RKO (cell line): ENCODE measurements at places on chromosomes 5 and 9.
A peak's percentile ranks its signal among the peaks of the same experiment; 100 is the strongest.

DNA sequence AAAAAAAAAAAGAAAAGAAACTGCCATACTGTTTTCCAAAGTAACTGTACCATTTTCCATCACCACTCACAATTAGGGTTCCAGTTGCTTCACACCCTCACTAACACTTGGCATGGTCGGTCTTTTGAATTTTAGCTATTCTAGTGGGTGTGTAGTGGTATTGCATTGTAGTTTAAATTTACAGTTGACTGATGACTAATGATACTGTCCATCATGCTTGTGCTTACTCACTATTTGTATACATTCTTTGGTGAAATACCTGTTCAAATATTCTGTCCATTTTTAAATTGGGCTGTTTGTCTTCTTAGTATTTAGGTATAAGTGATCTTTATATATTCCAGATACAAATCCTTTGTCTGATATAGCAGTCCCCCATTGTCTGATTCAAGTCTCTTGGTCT lies 36.2 kb upstream of the ZNF169 start:
- peak; percentile 65 for DNase-seq

GRCh38 chr5:95878417-95879323 lies 56.1 kb upstream of the GLRX start:
- no peak for DNase-seq

DNA sequence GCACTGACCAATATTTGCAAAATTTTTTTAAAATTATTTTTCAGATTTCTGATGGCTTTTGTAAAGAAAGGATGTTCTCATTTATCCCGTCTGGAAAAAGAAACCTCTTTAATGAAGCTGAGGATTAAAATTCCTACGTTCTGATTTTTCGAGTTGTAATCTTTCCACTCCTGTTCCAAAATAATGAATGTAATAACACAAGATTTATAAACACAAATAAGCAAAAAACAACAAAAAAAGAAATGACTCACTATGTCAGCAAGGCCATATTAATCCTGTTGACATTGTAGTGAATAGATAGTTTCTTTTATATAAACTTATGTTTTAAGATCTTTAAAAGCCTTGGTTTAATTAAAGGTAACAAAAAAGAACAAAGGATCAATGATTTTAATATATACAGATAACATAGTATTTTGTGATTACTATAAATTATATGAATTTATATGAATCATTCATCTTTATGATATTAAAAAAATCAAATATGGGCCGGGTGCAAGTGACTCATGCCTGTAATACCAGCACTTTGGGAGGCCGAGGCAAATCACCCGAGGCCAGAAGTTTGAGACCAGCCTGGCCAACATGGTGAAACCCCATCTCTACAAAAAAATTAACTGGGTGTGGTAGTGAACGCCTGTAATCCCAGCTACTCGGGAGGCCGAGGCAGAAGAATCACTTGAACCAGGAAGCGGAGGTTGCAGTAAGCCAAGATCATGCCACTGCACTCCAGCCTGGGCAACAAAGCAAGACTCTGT lies 336.6 kb upstream of the DAB2 start:
- no peak for DNase-seq

- DNase-seq: no peak
These were observed 2.5 kb downstream of the IRX2 start for GRCh38 chr5:2748861-2749513.

DNA sequence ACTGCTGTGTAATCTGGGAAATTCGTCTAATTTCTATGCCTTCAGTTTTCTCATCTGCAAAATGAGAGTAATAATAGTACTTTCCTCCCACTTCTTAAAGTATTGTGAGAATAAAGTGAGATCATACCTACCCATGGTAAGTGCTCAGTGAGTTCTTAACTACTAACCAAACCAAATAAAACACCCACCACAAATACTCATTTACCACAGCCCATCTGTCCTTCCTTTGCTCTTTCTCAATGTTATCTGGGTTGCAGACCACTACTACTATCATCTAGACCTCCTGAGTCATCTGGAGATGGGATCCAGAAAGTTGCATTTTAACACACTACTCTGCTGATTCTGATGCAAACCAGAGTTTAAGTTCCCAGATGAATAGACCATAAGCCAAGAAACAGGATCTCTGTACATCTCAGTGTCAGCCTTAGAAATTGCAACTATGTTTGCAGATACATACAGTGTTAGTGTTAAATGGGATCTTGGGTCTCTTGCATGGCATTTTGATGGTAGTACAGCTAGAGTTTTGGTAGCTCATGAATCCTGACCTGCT lies 105.4 kb upstream of the ATP10B start:
- DNase-seq: no peak

- DNase-seq: no peak
These were observed 53.2 kb downstream of the USP20 start for GRCh38 chr9:129888293-129889121.

DNA sequence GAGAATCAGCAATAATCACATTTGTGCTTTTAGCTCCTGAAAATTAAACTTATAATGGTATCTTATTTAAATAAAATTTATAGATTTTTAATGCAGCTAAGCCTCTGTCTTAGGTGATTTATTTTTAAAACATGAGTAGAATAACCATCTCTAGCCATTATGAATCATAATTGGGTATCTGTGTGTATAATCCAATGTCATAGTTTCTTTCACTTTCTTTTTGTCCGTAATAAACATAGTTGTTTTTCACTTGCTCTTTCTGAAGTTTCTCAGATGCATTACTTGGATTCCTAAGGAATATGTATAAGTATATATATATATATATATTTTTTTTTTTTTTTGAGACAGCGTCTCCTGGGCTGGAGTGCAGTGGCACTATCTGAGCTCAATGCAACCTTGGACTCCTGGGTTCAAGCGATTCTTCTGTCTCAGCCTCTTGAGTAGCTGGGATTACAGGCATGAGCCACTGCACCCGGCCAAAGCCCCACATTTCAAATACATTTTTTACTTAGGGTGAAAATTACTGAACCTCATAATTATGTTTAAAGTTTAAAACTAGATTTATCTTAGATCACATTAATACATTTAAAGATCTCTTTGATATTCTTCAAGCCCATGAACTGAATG lies 377.1 kb downstream of the PRDM9 start:
- DNase-seq: peak; percentile 51

DNA sequence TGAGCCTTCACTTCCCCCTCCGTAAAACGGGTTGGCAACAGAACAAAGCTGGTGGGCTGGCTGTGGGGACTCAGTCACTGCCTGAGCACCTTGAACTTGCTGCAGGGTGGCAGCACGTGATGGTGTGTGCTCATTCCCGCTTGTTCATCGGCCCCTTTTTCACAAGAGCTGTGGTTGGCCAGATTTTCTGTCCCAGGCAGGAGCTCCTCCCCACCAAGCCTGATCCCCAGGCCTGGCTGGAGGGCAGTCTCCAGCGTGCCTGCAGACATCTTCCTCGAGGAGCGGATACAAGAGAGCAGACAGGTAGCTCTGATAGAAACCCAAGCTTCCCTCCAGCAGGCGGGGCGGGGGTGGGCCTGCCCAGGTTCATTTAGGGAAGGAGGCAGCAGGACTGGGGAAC lies 61.9 kb upstream of the ORM1 start:
- no peak for DNase-seq

- DNase-seq: no peak
These were observed 595.6 kb downstream of the RAB3C start for GRCh38 chr5:59178482-59178881.

GRCh38 chr9:37983381-37984067 lies 79.6 kb upstream of the SLC25A51 start:
- no peak for DNase-seq

GRCh38 chr5:136308212-136308795 lies 57.0 kb downstream of the TRPC7 start:
- DNase-seq: no peak

GRCh38 chr9:123486431-123486830 lies 130.4 kb downstream of the CRB2 start:
- DNase-seq: no peak

GRCh38 chr5:71697967-71698366 lies 21.1 kb upstream of the CARTPT start:
- DNase-seq: no peak

DNA sequence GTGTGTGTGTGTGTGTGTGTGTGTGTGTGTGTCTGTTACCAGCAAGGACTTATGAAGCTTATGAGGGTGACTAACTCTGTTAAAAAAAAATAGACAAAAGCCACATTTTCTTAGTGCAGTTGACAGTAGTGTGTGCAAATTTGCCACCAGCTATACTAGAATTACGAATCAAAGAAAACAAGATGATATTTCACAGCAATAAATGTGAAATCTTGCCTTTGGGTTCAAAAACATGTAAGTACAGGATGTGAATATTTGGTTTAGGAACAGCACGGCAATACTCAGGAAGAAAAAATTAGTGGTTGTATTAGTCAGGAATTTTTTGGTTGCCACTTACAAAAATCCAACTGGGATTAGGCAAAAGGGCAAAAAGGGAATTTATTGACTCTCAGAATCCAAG lies 117.4 kb downstream of the NPR3 start:
- no peak for DNase-seq

- DNase-seq: no peak
These were observed 2.1 kb downstream of the RXRA start for GRCh38 chr9:134328341-134328840.

- DNase-seq: no peak
These were observed 167.7 kb upstream of the MRPS30 start for GRCh38 chr5:44640945-44641456.

DNA sequence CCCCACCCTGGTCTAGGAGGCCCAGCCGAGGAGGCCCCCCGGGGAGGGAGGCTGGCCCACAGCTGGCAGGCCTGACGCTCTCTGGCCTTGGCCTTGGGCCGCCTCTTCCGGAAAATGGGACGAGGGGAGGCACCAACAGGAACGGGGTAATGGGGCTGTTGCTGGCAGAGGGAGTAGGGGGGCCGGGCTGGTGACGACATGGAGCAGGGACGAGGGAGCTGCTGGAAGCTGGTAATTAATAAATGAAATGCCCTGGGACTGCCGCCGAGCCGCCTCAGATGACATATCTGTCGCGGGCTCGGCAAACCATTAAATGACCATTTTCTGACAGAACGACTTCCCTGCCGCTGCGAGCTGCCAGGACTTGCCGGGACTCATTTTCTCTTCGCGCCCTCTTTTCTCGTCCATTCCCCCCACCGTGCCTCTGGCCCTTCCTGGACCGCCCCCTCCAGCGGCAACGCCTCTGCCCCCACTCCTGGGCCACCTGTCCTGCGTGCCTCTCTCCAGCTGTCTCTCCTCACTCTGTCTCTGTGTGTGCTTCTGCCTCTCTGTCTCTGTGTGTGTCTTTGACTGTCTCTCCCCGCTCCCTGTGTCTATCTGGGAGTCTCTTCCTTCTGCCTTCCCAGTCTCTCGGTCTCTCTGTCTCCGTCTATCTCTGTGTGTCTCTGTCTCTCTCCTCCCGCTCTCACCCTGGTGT lies 215.7 kb downstream of the PAX5 start:
- DNase-seq: no peak

GRCh38 chr9:69532396-69532795 lies 139.8 kb downstream of the APBA1 start:
- DNase-seq: no peak

DNA sequence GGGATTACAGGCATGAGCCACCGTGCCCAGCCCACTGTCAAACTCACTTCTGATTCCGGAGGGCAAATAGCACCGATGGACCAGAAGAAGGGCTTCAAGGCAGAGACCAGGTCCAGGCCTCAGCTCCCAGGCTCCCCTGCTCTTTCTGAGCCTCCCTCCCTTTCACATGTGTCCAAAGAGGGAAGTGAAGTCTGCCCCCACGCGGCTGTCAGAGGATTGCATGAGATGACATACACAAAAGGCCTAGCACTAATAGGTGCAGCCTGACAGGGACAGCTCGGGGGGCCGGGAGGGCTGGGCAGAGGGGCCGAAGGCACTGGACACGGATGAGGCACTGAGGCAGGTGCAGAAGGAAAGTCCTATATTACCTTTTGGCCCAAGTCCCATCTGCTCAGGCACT lies 16.1 kb downstream of the FBP1 start:
- DNase-seq: peak; percentile 36

- DNase-seq: no peak
These were observed 12.2 kb upstream of the RNU6ATAC start for GRCh38 chr9:134176599-134176968.

DNA sequence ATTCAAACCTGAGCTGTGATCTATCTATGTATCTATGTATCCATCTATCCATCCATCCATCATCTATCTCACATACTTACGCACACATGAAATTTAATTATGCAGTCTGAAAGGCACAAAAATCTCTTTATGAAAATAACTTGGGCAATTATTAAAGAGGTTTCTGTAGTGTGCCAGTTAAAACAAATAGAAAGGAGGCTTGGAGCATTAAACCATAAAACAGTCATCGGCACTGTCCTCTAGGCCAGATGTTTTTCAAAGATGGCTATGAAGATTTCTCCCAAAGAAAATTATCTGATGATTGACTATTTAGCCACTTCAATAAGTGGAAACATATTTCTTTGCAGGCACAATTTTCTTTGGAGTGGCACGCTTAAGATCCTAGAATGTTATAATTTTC lies 392.5 kb upstream of the RPS23 start:
- DNase-seq: no peak

- DNase-seq: no peak
These were observed 117.1 kb downstream of the DAB2IP start for GRCh38 chr9:121768416-121769015.

GRCh38 chr5:33888587-33888986 lies 3.2 kb downstream of the ADAMTS12 start:
- no peak for DNase-seq
